ENCODE measurements at places on chromosomes 13 and 19.

- no peak for DNase-seq
Measured at GRCh38 chr19:2743099-2743498, 3.3 kb upstream of the SLC39A3 start.

DNA sequence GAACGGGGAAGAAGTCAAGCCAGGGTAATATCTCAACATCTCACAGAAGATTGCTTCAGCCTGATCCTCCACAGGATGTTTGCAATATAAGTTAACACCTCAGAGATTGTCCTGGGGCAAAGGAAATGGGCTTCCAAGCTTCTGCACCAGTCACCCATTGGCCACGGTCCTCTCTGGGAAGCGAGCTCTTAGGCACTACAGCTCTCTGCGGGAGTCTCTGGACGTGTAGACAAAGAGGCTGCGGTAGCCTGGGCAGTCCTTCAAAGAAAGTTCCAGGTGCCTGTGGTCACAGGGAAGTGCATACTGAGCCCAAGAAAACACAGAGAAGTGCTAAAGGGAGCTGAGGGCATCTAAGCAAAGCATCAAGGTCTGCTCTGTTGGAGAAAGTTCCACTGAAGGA, 805.7 kb downstream of the DIAPH3 start:
- DNase-seq = peak; percentile 98

DNA sequence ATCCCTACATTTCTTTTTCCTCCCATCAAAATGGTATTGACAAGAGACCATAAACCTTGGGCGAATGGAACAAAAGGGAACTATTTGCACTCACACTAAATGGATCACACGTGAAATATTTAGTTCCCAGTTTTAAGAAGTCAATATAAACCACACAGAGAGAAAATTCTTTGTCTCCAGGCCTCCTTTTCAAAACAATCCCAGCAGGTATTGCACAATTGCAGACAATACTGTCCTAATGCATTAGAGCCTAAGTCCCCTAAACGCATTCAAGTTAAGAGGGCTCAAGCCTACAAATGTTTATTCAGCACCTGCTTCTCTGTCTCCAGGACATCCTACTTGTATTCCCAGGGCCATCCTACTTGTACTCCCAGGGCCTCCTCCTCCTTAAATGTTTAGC, 1.3 kb upstream of the B3GLCT start:
- DNase-seq = no peak

GRCh38 chr13:95226050-95226449, 75.2 kb downstream of the ABCC4 start:
- DNase-seq = no peak

- no peak for DNase-seq
Measured at GRCh38 chr13:113405481-113406300, 41.8 kb upstream of the GRTP1 start.

- DNase-seq = no peak
Measured at GRCh38 chr19:31671411-31672035, 322.3 kb upstream of the TSHZ3 start.

DNA sequence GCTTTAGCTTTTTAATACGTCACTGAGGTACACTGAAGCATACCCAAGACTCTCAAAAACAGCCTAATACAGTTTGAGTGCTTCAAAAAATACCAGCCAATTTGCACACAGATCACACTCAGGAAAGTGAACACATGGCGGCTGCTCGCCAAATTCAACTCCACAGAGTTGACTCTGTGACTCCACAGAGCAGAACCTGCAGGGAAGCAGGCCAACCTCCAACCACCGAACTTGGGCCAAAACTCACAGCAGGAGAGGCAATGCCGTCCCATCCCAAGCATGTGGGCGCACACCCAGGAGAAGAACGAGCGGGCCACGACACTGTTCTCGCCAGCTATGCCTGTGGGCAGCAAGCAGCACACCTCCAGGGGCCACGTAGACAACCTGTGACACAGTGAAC, 21.1 kb downstream of the ELL start:
- DNase-seq = no peak

DNA sequence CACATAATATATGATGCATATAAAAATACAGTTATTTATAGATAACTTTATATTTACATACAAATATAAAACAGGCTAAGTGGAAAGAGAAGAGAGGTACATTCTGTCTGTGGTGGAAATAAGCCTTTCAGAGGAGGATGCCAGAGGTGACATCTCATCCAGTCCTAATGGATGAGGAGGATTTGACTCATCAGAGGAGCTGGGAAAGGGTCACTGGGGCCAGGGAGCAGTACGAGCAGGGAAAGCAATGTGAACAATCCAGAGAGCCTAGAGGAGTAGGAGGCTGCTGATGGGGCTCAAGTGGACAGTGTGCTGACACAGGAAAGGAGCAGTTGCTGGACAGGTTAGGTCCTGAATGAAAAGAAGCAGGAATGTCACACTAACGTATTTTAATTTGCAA, 18.6 kb downstream of the NALCN start:
- peak; percentile 91 for DNase-seq

DNA sequence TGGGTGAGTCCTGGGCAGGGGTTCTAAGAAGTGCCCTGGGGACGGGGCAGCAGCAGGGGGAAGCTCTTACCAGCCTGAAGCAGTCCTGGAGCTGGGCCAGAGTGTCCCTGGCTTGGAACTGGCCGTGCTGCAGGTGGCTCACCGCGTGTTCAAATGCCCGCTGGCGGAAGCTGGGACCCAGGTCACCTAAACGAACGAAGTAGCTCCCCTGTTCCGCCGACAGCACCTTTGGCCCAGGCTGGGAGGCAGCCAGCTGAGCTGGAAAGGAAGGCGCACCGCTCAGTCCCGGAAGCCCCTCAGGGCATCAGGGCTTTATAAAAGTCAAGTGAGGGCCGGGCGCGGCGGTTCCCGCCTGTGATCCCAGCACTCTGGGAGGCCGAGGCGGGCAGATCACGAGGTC, 9.6 kb downstream of the PLIN4 start:
- DNase-seq = no peak

DNA sequence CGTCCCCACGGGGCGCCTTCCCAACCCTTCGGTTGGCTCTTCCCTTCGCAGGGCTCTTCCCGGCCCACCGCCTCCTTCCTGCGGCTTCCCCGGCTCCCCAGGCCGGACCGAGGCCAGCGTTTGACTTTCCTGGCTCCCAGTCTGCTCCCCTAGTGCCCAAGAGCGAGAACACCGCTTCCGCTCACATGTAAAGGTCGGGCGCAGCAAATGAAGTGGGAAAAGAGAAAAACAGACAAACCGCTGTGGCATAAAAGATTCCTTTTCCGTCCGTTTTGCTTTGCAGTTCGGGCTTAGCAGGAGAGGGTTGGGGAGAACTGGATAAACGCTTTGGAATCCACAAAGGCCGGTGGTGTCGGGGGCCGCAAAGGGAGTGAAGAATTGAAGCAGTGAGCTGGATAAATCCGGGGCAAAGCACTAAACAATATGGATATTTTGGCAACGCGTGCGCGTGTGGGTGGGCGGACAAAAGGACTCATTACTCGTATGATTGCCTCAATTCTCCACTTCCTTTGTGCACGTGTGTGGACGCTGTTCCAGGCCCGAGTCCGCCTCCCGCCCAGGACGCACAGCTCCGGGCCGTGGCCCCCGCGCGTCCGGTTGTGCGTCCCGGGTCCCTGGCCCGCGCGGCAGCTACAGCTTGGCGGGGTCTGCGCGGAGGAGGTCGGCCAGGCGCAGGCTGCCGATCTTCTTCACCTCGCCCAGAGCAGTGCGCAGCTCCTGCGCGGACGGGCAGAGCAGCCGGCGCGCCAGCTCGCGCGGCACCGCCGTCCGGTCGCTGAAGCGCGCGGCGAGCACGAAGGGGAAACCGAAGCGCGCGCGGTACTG, 8.6 kb upstream of the CDX2 start:
- peak; percentile 65 for DNase-seq

DNA sequence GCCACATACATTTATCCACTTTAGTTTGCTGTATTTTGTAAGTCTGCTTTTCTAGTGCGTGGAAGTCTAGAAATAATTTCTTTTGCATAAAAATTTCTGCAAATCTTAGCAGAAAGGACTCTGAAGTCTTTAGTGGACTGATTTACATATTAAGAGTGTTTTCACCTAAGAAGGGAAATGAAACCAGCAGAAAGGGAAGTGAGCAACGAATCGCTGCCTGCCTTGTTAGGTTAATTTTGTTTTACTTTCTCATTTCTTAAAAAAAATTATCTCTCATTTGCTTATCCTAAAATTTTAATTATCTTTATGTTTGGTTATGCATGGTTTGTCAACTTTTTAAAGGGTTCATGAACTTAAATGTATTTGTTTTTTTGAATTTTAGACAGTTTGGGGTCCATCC, 767 bp upstream of the GPR18 start:
- no peak for DNase-seq

DNA sequence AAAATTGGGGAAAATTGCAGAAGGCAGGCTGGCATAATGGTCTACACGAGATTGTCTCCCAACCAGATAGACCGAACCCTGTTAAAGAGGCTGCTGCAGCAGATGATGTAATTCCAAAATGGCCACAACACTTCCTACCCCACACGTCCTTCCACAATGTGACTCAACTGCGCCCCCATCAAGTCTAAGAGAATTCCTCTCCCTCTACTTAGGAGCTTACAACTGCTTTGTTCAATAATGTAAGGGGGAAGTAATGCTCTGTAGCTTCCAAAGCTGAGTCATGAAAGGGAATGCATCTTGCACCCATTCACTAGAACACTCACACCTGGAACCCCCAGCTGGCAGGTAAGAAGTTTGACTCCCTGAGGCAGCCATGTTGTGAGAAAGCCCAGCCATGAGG, 117.8 kb upstream of the IRS2 start:
- DNase-seq = no peak

DNA sequence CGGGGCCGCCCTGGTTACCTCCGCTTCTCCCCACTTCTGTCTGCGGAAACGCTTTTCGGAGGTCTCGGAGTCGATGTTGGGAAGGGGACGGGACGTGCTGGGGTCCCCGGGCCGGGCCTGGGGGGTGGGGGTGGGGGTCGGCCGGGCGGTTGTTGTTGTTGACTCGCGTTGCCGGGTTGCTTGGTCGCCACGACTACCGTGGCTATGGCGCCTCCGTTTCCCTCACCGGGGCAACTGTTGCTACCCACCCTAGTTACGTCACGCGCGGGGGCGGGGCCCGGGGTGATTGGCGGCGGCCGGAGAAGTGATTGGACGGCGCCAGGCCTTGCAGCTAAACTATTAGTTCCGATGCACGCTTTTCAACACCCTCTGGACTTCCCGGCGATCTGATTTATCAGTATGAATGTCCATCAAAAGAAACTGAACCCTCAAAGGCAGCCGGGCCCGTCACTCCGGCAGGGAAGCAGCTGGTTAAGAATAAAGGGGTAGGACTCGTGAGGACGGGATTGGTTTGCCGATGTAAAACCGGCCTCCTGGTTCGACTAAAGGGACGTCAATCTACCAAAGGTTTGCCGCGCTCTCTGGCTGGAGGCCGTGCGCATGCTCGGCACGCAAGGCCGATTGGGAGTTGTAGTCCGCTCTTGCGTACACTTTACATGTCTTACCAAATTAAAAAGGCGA, at the start of gene RFX1:
Gene RFX1 (minus strand): TSS at position 236 of the 681 bp plus-strand sequence. CDS start 12,477 bp downstream, outside the sequence.
- DNase-seq = peak; percentile 100

DNA sequence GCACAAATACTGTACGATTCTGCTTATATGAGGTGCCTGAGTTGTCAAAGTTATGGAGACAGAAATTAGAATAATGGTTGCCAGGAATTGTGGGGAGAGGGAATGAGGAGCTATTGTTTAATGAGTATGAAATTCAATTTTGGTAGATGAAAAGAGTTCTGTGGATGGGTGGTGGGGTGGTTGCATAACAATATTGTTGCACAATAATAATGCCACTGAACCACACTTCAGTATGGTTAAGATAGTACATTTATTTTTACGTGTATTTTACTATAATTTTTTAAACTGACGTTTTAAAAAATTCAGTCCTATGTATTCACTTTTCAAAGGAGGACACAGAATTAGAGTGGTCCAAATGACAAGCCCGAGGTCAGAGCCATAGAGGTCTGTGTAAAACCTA, 1.8 kb upstream of the OXGR1 start:
- no peak for DNase-seq
